Motor neuron (in vitro differentiated cells): ENCODE measurements at places on chromosomes 4 and X.

- ATAC-seq, result no peak
Measured at GRCh38 chr4:40199999-40200874, 3.4 kb downstream of the RHOH start.

DNA sequence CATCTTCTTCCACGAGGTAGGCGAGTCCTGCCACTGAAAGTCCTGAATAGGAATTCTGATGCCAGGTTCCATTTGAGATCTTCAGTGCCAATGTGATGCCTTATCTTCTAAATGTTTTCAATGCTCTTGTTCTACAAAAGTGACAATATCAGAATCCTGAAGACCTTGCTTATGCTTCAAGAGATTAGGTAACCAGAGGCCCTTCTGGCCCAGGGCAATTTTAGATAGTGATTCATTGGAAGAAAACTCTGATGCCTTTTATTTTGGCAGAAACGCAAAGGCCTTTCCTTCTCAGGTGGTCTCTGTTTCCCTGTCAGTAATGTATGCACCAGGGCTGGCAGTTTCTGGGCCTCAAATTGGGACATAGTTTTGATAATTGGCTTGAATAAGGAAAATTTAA is 144.8 kb downstream of the CEP135 start:
- no peak for ATAC-seq

- no peak for ATAC-seq
Measured at GRCh38 chr4:186347743-186348142, 81.8 kb downstream of the F11 start.

DNA sequence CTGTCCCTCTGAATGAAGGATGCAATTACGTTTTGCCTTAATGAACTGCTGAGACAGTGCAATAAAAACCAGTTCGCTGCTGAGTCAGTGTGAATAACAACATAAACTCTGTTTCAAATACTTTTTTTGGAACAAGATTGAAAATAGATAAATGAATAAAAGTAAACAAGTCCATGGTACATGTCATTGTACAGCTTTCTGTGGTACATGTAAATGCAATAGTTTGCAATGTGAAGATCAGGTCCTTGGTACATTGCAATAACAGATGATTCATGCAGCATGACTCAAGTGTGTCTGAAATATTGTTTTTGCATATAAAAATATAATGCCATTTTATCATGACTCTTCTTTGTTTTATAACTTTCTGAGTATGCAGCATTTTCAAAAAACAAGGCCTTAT is 193.4 kb upstream of the PACRGL start:
- no peak for ATAC-seq

DNA sequence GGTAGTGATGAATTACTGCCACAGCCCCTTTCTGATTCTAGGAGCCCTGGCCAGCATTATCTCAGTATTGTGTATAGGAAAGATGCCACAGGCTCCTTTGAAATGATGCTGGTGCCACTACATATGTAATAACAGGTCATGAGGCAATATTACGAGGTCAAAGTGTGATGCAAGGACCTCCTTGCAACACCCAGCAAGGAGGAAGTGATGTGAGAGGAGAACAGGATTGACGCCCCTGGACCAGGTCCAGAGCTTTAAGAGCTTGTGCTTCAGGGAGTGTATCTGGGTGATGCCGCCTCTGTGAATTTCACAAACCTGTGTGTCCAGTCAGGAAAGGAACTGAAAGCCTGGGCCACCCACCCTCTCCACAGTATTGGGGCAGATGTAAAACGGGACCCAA is 261.8 kb downstream of the MID1IP1 start:
- no peak for ATAC-seq

- no peak for ATAC-seq
Measured at GRCh38 chrX:133097031-133097430, at the start of gene USP26. USP26 (minus strand) TSS chrX:133097109; CDS start chrX:133028220, 68,889 bp downstream.

GRCh38 chr4:166042510-166043055 is 169.5 kb downstream of the TLL1 start:
- ATAC-seq, result no peak

DNA sequence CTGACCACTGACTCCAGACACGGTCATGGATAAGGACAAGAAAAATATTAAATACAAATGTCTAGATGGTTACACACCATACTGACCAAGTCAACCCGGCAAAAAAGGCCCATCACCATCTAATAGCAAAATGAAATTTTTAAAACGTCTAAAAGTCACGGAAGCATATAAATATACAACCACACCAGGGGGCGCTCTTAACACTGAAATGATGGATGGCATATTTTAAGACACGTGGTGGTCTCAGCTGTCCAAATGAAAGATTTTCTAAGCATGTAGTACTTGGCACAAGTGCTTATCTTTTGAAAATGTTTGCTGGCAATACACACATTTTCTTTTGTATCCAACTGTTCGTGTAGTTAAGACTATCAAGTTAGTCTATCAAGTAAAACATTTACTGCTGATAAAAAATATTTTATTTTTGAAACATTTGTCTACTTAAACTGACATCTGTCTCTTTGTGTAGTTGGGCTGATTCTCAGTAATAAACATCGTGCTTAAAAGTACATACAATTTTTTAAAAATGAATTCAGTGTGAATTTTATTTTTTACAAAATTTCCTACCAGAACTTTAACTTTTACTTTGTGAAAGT is 64.6 kb downstream of the COX7B2 start:
- ATAC-seq, result peak; percentile 55

DNA sequence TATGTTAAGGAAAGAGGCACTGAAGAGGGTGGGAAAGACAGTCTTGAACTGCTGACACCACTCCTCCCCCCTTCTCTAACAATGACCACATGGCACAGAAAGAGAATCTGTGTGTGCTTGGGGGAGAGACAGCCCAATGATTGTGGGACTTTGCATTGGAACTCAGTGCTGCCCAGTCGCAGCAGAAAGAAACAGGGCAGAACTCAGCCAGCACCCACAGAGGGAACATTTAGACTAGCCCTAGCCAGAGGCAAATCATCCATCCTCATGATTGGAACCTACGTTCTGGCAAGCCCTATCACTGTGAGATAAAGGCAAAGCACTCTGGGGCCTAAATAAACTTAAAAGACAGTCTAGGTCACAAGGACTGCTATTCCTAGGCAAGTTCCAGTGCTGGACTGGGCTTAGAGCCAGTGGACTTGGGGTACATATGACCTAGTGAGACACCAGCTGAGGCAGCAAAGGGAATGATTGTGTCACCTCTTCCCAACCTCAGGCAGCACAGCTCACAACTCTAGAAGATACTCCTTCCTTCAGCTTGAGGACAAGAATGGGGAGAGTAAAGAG is 132.8 kb upstream of the S100G start:
- ATAC-seq, result no peak

DNA sequence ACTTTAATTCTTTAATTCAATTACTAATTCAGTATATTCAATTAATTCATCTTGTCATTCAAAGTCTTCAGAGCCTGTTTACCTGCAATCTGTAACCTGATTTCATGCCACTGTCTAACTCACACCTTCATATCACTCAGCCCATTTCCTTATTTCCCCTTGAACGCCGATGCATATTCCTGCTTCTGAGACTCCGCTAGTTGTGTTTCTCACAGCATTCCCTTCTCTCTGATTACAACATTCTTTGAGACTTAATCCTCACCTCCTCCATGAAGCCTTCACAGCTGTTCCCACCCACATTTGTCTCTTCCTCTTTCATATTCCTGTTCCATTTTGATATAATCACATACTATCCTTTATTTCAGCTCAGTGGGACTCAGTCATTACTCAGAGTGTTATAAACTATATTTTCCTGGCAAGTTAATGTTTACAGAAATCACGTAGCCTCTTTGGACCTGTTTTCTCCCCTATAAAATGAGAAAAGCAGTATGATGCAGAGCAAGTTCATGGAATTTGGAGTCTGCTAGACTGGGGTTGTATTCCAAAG is 69.0 kb downstream of the MAP9 start:
- ATAC-seq, result no peak

DNA sequence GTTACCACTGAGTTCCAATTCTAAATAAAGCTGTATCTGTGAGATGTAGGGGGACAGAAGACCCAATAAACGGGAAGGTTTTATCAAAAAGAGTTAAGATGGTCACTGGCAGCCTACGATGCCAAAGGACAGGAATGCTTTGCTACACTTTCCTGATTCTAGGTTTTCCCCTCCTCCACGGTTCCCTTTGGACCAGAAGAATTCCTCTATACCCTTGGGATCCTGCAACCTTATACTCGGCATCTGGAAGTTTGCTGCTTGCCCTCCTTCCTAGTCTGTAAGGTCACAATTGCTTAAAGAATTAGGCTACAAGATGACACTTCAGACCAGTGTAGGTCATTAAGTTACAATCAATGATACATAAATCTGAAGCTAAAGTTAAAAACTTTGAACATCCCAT is 64.3 kb downstream of the SCML2 start:
- no peak for ATAC-seq

DNA sequence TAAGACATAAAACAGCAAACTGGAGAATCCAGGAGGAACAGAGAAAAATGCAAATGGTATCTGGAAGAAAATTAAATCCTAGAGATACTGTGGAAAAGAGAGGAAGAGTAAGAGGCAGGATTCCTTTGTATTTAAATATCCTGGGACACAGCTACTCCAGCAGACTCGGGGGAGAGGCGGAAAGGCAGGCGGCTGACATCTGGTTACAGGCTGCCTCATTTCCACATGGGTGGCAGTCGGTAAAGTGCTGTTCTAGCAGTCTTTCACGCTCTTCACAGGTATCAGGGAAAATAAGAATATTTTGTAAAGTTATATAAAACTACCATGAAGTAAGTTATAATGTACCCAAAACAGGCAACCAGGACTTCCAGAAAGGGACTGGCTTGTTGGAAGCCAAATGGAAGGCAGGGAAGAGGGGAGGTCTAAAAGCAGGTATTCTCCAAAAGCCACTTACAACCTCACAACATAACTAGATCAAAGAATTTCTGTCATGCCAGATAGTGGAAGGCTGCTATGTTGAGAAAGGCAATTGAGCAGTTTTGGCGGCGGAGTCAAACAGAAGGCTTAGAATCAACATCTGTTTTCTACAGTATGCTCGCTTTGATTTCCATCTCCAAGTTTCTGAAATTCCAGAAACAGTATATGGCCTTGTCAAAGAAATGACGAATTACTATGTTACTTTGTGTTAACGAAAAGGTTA is 1.3 kb upstream of the TIGD2 start:
- no peak for ATAC-seq

GRCh38 chr4:137359691-137360315 is 172.5 kb downstream of the PCDH18 start:
- ATAC-seq, result peak; percentile 96

GRCh38 chr4:16111533-16111932 is 27.7 kb upstream of the PROM1 start:
- no peak for ATAC-seq

DNA sequence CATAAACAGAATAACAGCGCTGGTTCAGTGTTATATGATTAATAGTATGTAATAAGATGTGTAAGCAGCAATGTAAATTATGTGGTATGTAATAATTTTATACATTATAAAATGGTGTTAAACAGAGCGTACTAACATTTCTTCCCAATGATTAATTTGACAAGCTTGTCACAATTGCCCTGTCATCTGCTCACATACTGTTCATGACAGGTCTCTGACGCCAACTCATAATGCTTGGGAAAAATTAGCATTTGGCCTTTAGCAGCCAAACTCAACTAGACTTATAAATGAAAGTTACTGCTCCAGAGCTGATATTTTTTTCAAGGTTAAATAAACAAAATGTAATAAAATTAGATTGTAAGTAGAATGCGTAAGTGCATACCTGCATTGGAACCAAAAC is 246.8 kb downstream of the TRAM1L1 start:
- no peak for ATAC-seq

DNA sequence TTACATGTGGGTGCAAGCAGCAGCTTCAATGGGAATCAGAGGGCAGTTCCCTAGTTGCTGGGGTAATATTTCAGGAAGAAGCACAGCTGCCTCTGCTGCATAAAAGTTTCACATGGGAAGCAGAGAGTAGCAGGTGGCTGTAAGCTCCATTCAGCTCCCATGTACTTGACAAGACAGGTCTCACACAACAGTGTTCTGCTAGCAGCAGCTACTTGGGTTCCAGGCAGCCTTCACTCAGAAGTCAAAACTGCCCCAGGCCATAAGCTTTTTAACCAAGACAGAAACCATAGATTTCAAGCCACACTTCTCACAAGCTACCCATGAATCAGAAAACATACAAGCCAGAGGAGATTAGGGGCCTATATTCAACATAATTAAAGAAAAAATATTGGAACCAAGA is 41.4 kb upstream of the SPIN2A start:
- no peak for ATAC-seq

GRCh38 chrX:5180135-5180741 is 1048.4 kb downstream of the NLGN4X start:
- ATAC-seq, result no peak

DNA sequence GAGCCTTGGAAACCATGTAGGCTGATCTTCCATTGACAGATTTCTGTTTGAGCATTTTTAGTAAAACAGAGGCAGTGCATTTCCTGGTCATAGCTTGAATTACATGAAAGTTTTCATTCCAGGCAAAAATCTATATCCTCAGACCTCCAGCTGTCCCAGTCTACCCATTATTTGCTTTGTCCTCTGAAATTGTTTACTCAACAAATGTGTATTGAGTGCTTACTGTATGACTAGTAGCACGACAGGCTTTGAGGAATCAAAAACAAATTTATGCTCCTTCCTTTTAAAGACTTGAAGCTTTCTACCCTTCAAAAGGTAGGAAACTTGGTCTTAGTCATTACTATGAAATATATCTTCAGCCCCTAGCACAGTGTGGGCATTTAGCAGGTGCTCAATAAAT is 307.9 kb upstream of the IGFBP7 start:
- ATAC-seq, result no peak

DNA sequence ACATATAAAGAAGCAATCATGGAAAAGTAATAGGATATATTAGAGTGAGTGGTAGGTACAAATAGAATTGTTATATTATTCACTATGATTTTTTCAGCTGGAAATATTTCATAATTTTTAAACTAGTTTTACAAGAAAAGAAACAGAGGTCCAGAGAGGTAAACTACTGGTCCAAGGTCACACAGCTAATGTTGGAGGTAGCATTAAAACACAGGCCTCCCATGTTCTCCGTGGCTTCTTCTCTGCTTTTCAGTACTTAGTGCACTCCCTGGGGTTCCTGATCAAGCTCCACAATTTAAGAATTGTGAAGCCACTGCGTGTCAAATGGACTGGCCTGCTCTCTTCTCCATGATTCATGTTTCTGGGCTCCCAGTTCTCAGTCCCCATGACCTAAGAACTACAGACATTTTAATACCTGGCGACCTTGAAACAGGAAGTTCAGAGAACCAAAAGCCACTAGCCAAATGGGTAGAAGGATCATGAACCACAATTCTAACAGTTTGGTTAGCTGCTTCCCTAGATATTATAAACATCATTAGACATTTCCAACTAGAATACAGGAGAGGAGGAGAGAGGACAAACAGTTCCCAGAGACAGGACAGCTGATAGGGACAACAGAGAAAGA is 172.0 kb upstream of the KLF3 start:
- no peak for ATAC-seq

GRCh38 chr4:139684351-139684750 is 18.7 kb downstream of the MGST2 start:
- ATAC-seq, result no peak
